ENCODE measurements at places on chromosomes 11 and 22.
A peak's percentile ranks its signal among the peaks of the same experiment; 100 is the strongest.

DNA sequence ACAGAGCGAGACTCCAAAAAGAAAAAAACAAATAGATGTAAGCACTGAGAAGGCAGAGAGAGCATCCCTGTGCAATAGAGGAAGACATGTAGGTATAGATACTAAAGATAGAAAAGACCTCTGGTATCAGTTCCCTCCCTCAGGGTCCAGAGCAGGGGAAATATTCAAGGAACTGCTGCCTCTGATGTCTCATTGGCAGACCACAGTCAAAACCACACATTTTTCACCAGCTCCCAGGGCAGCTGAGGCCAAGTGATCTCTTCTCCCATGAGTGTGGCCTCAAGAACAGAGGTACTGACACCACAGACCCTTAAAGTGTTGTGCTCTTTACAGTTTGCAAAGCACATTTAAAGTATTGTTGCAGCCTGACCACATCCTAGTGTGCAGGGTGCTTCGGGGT is 288.5 kb downstream of the NTM start:
- no peak for DNase-seq

DNA sequence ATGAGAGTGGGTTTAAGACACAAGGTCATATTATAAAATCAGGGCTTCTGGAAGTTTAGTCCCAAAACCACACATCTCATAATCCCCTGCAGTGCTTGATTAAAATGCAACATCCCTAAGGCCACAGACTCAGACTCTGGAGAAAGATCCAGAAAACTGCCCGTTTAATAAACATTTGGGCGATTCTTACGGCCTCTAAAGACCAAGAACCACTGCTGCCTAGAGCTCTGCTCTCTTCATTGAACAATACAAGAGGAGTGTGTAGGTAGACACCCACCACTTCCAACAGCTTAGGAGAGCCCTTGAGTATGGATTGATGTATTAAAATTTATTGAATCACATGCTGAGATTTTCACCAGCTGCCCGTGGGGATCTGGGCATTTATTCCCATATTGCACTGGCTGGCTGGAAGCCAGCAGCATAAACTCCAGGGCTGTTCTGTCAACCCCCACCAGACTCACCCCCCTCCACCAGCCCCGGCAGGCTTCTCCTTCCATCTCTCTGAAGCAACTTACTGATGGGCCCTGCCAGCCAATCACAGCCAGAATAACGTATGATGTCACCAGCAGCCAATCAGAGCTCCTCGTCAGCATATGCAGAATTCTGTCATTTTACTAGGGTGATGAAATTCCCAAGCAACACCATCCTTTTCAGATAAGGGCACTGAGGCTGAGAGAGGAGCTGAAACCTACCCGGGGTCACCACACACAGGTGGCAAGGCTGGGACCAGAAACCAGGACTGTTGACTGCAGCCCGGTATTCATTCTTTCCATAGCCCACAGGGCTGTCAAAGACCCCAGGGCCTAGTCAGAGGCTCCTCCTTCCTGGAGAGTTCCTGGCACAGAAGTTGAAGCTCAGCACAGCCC is 749 bp upstream of the BEST1 start:
- DNase-seq: peak; percentile 81

- no peak for DNase-seq
Measured at GRCh38 chr11:35169754-35170153, 30.8 kb downstream of the CD44 start.

DNA sequence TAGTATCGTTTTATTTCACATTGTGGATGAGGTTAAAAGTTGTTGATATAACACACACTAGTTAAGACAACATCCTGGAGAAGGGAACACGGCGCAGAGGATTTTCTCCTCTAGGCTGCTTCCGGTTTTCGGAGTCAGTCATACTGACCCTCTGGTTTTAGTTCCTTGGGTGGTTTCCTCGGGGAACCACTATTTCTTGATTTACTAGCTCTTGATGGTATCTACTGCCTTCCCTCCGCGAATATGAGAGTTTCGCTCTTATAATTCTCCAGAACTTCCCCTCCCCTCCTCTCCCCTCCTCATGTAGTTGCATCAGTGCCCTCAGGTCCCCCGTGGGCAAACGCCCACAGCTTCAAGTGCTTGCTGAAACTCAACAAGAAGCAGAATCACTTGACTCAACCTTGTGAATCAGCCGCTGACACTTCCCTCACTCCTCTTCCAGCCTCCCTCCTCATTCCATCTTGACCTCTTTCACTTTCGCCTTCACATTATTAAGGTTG is 15.9 kb upstream of the APOBEC3A start:
- DNase-seq: no peak

DNA sequence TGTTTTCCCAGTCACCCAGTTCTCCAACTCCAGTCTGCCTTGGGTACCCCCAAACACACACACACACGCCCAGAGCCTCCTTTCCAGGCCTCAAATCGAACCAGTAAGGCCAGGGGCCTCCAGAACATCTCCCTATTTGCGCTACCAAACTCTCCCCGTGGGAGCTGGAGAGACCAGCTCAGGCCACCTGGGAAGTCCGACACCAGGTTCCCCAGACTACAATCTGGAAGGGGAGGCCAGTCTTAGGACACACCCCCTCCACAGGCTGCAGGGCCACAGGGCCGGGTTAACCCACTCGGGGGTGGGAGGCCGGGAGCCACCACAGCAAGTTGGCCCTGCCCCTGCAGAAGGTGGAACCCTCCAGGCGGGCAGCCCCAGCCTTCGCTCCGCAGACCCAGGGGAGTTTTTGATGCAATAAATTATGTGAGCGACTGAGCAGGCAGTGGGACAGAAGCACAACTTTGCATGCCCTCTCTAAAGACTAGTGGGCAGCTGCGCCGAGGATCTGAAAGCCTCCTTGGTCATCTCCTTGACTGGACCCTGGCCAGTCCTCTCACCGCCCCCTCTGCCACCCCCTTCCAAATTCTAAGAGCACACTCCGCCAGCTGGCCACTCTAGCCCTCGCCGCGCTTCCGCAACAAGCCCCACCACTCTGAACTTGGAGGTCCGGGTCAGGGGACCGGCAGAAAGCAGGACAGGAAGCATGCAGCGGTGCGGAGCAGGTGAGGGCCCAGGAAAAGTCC is 2.8 kb downstream of the IGF2 start:
- no peak for DNase-seq

DNA sequence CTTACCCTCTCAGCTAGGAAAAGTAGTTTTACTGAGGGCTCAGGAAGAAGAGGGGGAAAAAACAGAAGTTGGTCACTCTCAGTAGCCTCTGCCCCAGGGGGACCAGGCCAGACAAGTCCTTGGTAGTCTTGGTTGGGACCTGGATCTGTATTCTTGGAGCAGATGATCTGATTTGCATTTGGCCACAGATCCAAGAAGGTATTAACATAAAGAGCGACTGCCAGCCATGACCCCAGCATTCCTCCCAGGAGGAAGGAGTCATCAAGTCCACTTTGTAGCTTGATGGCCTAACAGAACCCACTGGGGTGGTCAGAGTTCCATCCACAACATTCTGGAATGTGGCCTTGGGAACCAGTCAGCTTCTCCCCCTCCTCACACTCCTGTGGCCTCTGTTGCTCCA is 6.0 kb upstream of the LRRC10B start:
- DNase-seq: no peak

GRCh38 chr11:12840871-12841660 is 166.8 kb downstream of the TEAD1 start:
- no peak for DNase-seq

DNA sequence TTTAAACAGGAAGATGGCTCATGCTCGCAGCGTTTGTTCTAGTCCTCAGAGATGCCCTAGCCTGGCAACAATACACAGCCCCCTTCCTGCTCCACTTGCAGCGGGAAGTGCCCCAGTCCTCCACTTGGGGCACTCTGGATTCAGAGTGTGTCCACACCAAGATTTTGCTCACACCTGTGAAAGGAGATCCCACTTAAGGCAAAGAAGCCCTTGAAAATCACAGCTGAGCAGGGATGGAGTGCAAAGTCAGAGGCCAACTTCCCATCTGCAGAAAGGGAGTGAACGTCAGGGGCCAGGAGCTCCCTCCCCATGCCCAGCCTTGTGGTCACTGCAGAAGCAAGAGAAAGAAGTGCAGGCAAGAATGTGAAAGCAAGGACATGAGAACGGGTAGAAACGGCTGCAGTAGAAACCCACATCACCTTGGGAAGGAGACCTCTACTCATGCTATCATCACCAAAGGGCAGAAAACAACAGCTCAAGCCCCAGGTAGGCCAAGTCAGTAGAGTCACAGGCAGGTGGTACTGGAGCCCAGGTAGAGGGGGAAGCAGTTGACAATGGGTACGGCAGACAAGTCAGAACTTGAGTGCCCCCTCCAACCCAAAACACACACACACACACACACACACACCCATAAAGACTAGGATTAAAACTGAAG is 157.4 kb downstream of the BUD13 start:
- no peak for DNase-seq

- DNase-seq: no peak
Measured at GRCh38 chr11:126929179-126930061, 71.2 kb downstream of the KIRREL3 start.

- DNase-seq: no peak
Measured at GRCh38 chr11:35107861-35108260, 31.1 kb upstream of the CD44 start.

DNA sequence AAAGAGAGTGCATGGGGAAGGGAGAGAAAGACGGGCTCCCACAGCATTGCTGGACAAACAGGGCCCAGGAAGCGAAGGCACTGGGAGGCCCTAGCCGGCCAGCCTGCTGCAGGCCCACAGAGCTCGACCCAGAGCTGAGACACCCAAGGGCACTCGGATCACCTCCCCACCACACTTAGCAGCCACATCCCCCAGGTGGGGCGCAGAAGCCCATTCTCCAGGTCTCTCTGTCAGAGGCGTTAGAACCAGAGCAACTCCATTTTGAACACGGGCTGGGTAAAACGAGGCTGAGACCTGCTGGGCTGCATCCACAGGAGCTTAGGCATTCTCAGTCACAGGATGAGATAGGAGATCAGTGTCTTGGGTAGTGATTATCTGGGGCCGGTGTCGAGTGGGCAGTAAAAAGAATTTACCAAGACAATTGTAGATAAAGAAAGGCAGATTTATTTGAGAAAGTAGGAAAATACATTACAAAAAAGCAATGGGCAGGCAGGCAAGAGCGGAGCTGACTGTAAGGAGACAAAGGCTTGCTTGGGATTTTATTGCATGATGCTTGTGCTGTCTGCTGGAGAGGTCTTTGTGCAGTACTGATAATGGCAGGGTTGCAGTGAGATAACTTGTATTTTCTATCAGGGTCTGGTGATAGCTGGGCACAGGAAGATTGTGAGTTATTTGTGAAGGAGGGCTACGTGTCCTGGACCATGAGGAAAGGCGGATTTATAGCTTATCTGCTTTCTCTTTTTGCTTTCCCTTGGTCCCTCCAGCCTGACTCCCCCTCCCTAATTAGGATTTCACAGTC is 13.4 kb upstream of the CAPN5 start:
- no peak for DNase-seq

DNA sequence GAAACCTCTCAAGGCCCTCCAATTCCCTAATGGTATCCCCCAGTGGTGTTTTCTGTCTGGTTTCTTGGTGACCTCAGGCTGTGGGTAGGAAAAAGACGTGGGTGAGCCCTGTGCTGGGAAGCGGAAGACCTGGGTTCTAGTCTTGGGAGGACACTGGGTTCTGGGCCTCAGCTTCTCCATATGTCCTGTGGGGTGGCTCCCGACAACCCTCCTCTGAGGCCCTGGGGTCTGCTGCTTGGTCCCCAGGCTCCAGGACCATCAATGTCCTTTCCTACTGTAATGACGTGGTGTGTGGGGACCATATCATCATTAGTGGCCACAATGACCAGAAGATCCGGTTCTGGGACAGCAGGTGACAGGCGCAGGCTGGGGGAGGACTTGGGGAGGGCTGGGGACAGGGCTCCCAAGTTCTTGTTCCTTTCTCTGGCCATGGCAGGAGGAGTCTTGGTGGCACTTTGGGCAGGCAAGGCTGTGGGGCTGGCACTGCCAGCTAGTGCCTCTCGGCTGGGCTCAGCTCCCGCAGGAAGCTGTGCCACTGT is 12.8 kb downstream of the ATG16L2 start:
- no peak for DNase-seq

DNA sequence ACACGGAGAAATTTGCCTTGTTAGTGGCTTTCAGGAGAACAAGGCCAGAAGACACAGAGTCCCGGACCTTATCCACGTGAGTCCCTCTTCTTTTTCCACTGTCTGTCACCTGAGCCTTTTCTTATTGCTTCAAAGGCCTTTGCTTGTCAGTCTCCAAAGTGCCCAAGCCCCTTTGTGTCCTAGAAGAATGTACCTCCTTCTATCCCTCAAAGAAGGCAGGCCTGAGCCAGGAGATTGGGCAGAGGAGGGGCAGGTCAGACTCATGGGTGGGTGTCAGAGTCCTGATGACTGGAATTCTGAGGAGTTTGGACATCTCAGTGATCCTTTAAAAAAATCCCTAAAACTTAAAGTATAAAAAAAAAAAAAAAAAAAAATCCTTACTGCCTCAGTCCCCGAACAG is 299.6 kb upstream of the NCAM1 start:
- DNase-seq: no peak

GRCh38 chr22:38026130-38027111 is 30.8 kb upstream of the PICK1 start:
- DNase-seq: no peak

DNA sequence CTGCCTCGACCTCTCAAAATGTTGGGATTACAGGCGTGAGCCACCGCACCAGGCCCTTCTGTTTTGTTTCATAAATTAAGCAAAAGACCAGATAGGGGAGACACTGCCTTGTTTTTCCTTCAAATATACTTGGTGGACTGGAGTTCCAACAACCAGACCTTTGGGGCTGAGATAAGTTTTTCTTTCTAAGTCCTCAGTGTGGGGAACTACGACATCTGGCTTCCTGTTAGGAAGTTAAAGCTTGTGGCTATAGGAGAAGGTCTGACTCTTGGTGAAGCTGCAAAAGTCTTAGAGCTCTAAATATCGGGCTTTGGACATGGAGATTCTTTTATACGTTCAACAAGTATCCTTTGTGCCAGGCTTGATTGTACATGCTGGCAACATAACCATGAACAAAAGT is 64.1 kb upstream of the EED start:
- DNase-seq: no peak

DNA sequence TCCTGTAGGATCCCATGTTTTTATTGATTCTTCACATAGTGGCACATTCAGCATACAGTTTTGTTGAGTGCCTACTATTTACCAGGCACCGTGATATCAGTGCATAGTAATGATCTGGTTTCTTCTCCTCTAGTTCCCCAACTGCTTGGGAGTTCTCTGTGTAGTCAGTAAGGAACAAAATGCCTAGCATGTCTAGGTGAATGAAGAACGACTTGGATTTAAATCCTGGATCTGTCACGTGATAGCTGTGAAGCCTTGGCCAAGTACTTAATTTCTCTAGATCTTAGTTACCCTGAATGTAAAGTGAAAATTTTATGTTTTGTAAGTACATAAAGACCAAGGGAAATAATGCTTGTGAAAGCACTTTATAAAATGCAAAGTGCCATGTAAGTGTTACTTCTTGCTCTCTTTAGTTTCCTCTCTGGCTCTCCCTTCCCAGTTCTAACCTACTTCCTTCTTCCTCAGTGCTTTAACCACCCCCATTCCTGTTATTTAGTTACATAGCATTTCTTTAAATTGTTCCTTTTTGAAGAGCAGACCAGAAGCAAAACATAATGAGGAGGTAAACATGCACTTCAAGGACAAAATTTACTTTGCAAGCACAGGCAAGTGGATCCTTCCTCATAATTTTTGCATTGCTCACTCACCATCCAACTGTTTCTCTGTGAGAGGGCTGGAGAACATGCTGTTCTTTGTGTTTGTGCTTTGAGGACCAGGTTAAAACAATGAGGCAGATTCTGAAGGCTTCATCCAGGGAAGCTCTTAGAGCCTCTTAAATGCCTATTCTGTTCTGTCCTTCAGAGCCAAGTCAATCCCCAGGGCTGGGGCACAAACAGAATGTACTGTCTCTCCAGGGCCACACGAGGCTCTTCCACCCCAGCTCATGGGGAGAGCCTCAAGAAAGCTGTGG is 353.9 kb upstream of the TENM4 start:
- DNase-seq: no peak
